Suppressor macrophage (primary cell): ENCODE measurements at places on chromosomes 3 and 15.

DNA sequence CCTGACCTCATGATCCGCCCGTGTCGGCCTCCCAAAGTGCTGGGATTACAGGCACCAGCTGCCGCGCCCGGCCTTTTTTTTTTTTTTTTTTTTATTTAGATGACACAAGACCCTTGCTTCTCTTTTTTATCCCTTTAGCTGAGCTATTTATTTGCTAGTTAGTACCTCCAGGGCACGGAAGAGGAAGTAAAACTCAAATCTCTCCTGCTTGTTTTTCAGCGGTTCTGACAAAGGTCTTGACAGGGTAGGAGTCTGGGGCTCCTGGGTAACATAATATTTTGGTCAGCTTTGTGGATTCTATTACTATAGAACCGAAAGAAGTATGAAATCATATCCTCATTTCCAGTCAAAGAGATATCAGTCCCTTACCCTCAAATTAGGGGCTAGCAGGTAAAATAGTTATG lies 44.0 kb upstream of the ETV5 start:
- DNase-seq = peak; percentile 97

DNA sequence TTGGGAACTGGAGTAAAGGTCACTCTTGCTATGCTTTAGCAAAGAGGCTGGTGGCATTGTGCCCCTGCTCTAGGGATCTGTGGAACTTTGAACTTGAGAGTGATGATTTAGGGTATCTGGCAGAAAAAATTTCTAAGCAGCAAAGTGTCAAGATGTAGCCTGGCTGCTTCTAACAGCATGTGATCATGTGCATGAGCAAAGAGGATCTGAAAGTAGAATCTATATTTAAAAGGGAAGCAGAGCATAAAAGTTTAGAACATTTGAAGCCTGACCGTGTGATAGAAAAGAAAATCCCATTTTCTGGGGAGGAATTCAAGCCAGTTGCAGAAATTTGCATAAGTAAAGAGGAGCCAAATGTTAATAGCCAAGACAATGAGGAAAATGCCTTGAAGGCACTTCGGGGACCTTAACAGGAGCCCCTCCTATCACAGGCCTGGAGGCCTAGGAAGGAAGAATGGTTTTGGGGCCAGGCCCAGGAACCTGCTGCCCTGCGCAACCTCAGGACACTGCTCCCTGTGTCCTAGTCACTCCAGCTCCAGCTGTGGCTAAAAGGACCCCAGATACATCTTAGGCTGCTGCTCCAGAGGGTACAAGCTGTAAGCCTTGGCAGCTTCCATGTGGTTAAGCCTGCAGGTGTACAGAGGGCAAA lies 212.2 kb upstream of the LINGO1 start:
- peak; percentile 43 for DNase-seq

DNA sequence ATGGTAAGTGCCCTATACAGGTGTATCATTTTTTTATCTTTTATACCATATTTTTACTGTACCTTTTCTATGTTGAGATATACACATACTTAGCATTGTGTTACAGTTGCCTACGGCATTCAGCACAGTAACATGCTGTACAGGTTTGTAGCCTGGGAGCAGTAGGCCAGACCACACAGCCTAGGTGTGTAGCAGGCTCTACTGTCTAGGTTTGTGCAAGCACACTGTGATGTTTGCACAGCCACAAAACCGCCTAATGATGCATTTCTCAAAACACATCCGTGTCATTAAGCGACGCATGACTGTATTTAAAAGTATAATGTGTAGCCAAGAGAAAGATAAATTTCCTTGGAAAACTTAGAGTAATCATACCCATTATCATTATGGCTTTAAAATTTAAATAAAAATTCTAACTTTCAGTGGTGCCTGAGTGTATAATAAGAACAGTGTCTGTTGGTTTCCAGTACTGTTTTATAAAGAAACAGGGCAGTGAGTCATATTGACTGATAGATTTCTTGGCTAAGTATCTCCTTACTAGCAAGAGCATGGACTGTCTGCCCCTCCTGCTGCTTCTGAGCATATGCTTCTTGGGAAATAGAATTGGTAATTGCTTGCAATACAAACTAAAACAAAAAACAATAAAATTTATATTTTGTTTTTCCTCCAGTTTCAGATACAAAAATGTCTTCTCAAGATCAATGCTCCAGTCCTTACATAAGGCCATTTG lies 18.3 kb downstream of the CALML4 start:
- no peak for DNase-seq

GRCh38 chr3:38084334-38085310 lies 45.6 kb downstream of the DLEC1 start:
- DNase-seq = peak; percentile 28

DNA sequence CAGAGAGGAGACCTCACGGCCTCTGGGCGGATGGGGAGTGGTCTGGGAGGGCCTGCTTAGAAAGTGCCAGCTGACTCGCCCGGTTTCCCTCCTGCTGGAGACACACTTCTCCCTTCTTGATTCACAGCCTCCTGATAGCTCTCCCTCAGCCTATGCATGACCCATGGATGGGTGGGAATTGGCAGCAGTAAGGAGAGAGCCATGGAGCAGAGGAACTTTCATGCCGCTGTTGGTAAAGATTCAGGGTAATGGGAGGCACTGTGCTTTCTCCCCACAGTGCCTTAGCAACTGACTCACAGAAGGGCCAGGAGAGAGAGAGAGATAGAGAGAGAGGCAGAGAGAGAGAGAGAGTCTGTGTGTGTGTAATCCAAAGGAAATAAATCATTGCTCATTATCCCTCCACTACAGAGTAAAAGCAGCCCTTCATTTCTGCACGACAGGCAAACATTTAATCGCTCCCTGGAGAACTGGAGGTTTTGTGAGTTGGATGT lies 82.8 kb downstream of the SEMA5B start:
- DNase-seq = no peak

GRCh38 chr3:18446149-18446825 lies 21.1 kb upstream of the SATB1 start:
- peak; percentile 46 for DNase-seq

DNA sequence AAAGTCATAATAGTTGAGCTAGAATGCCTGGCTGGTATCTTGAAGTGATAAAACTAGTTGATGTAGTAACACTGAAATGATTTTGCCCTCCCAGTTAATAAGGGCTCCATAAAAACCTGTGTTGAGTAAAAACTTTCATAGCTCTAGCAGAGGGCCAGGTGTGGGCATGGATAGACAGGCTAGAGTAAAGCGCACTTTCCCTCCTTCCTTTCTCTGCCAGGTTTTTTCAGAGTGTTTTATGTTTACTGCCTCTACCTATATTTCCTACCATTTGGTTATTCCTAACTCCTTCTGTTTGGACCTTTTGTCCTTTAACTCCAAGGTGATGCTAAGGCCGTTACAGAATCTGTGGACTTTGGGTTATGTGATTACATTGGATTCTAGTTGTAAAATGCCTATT lies 25.3 kb downstream of the CHD2 start:
- no peak for DNase-seq

DNA sequence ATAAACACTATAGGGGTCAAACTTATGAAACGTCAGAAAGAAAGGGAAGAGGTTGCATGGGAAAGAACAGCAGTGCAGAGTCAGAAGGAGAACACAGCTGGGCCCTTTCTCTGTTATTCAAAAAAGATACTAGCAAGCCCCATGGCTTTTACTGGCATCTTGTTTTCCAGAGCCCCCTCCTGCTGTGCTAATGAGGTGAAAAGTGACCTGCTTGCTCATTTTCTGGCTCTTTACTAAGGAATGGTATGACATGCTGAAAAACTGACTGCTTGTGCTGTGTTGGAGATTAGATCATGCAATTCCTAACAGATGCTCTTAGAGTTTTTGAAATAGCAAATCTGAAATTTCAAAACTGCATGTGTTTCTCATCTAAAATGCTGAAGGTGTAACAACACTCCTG lies 541.6 kb upstream of the ALCAM start:
- no peak for DNase-seq

DNA sequence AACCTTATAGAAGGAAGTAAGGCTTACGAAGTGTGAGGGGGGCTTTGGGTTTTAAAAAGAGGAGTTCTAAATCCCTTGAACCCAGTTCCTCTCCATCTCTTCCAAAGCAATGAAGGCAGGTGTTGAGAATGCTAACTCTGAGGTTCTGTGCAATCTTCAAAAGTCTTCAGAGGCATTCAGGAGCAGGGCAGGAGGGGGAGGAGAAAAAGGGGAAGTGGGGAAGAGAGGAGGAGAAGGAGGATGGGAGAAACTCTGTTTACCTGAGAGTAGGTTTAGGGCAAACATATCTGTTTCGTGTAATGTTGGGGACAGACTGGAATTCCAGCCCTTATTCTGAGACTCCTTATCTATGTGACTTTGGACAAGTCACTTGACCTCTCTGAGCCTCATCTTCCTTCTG lies 36.9 kb downstream of the FAM3D start:
- no peak for DNase-seq

- DNase-seq = no peak
Observed at GRCh38 chr3:197468866-197469382, 86.8 kb downstream of the BDH1 start.

GRCh38 chr3:189273736-189274135 lies 102.0 kb downstream of the TPRG1 start:
- DNase-seq = no peak

DNA sequence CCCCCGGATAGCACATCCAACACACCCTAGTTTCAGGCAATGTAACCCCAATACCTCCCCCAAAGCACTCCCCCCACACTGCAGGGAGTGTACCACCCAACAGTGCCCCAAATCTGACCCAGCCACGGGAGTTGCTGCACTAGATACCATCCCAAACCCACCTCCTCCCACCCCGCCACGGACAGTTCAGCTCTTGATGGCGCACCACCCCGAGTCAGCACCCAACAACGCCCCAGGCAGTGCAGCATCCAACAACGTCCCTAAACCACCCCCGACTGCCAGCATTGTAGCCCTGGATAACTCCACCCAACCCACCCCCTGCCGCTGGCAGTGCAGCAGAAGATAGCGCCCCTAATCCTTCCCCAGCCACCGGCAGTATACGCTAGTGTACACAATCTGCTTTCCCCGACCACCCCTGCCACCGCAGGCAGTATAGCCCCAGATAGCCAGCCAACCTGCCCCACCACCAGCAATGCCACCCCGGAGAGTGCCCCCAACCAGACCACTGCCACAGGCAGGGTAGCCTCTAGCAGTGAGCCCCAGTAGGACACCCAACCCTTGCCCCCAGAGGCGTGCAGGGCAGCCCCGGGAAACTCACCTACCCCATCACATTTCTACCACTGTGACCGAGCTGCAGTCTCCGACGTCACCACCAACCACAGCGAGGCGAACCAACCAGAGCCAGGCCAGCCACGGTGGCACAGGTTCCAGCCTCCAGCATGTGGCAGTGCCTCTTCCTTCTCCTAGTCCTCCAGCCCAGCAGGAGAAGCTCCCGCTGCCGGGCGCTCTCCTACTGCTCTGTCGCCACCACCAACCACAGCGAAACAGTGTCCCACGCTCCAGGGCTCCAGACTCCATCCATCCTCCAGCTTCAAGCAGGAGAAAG lies 178.1 kb downstream of the POTEB3 start:
- no peak for DNase-seq

DNA sequence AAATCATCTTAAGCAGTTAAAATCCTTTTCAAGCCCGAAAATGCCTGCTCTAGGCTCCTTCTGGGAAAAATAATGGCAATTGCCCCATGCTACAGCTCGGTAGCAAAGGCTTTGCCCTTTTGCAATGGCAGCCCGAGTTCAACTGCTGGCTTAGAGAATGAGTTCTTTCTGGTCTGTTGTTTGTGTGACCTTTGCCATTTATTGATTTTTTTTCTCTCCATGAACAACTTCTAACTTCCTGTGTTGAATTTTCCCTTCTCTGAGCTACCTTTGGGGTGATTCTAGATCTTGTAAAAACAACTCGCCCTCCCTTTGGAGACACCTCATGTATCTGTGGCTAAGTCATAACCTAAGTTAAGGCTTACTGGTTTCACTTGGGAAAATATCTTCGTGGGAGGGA lies 139.3 kb downstream of the PLCH1 start:
- DNase-seq = no peak

DNA sequence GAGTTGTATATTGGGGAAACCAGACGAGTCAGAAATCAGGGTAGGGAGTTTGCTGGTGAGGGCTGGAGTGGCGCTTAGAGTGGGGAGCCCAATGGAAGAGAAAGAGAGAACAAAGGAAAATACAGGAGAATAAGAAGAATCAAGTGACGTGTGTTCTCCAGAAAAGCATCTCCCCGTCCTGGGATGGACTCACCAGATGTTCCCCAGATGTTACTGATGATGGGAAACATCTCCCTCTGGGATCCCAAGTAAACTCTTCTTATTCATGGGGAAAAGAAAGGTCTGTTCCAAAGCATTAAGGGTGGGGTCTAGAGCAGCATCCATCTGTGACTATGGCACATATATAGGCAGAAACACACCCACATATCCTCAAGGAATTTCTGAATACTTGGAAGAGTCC lies 3.0 kb upstream of the CSRNP1 start:
- DNase-seq = no peak

- no peak for DNase-seq
Observed at GRCh38 chr15:24898715-24899272, 56.0 kb upstream of the SNRPN start.

GRCh38 chr3:186492385-186492984 lies 51.7 kb downstream of the CRYGS start:
- no peak for DNase-seq

DNA sequence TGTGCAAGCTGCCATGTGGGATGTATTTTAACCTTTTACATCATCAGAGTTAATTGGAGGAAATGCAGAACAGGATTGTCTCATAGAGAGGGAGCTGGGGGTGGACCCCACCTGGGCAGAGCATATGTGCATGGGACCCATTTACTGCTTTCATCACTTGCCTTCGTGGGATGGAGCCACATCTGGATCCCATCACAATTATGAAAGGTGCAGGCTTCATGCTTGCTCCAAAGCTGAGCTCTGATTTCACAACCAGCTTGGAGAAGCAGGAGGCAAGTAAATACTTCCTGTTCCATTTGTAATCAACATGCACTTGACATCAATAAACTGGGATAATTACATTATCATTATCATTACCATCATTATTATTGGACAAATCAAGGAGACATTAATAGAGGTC lies 161.9 kb downstream of the ALDH1A2 start:
- DNase-seq = peak; percentile 5

DNA sequence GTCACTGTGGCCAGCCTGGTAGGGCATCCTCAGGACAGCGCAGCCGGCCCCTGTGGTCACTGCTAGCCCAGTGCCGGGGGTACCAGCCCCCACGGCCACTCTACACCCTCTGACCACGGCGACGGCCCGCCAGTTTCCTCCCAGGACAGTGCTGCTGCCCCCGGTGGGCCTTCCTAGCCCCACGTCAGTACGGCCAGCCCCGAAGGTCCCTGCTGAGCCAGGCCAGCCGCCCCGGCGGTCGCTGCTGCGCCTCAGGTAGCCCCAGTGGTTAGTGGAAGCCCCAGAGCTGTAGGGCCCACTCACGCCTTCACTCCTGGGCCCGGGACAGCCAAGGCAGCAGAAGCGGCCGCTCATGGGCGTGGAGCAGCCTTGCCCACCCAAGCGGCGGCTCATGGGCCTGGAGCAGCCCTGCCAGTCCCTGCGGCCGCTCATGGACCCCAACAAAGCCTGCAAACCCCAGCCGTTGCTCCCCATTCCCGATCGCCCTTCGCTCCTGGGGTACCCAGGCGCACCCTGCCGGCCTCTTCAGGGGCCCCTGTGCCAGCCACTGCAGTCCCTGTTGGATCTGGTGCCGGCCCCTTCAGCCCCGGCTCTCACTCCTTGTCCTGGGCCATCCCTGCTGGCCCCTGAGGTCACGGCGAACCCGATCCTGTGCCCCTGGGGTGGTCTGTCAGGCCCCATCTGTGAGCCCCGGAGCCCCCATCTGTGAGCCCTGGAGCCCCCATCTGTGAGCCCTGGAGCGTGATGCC lies 9.5 kb upstream of the ROPN1B start:
- DNase-seq = no peak

- DNase-seq = peak; percentile 68
Observed at GRCh38 chr15:82543160-82543559, 2.9 kb upstream of the RPS17 start.

- DNase-seq = no peak
Observed at GRCh38 chr3:17151598-17152373, 267.0 kb downstream of the PLCL2 start.
